ENCODE measurements at places on chromosomes 16 and 17.

GRCh38 chr17:16870253-16871245 lies 101.4 kb downstream of the TNFRSF13B start:
- DNase-seq: no peak

DNA sequence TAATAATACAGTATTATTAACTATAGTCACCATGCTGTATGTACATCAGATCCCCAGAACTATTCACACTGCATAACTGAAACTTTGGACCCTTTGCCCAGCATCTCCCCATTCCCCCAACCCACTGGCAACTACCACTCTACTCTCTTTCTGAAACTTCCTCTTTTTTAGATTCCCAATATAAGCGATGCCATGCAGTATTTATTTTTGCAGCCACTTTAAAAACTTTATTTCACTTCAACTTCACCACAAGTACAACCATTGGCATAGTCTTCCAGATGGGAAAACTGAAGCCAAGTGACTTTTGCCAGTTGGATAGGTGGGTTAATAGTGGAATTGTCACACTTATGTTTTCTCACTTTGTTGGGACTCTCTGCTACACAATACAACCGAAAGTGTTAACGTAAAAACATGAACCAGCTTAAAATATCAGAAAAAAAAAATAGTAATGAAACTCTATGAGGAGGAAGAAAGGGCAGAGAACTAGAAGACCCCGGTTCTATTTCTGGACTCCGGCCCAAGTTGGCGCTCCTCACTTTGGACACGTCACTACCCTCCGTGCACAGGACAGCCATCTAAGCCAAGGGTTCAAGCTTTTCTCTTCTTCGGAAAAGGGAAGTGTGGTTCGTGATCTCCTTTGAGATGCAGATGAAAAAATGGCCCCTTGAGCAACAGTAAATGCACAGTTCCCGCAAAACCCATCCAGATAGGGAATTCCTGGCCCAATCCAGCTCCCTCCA lies 743 bp downstream of the SHCBP1 start:
- no peak for DNase-seq

- DNase-seq: no peak
Measured at GRCh38 chr16:68749432-68749831, 12.3 kb downstream of the CDH1 start.

- DNase-seq: no peak
Measured at GRCh38 chr17:48630009-48630924, 4.1 kb upstream of the HOXB9 start.

- DNase-seq: no peak
Measured at GRCh38 chr16:53773150-53773846, 69.3 kb downstream of the FTO start.

GRCh38 chr17:80047176-80047575 lies 10.7 kb downstream of the CCDC40 start:
- DNase-seq: no peak

GRCh38 chr17:65147955-65148354 lies 10.8 kb downstream of the RGS9 start:
- DNase-seq: no peak

GRCh38 chr17:70295329-70295728 lies 126.0 kb downstream of the KCNJ2 start:
- no peak for DNase-seq

DNA sequence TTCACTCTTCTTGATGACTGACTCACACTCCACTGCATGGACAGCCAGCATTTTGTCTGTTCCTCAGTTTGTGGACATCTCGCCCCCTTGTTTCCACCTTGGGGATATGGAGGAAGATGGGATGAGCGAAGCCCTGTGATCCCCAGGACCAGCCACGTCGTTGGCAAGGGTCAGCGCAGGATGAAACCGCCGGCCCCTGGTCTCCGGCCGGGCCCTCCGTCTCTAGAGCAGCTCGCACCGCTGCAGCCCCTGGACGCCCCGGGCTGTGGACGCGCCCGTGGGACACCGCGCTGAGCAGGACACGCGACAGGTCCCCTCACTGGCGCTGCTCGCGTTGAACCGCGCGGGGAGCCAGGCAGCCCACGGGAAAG lies 604 bp upstream of the ZC3H18 start:
- no peak for DNase-seq

- DNase-seq: no peak
Measured at GRCh38 chr17:6054372-6054771, 15.8 kb upstream of the WSCD1 start.

- DNase-seq: no peak
Measured at GRCh38 chr16:80323808-80324195, 217.0 kb upstream of the DYNLRB2 start.

- DNase-seq: no peak
Measured at GRCh38 chr17:81514489-81514738, 1.8 kb upstream of the ACTG1 start.

GRCh38 chr17:48641541-48642058 lies 15.4 kb upstream of the HOXB9 start:
- DNase-seq: no peak

DNA sequence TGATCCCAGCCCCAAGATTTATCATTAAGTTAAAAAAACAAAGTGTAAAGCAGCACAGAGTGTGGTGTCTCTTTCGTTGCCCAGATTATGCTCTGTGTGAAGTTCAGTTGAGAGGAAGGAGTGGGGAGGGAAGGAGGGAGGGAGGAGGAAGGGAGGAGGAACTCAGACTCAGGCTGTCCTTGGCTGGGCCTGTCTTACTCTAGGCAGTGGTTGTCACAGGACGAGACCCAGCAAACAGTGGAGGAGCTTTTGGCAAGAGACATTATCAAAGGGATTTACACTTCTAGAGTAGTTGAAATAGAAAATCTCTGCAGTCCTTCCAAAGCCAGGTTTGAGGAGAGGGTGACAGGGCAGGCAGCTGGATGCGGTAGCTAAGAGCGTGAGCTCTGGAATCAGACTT lies 27.8 kb downstream of the KNOP1 start:
- no peak for DNase-seq

DNA sequence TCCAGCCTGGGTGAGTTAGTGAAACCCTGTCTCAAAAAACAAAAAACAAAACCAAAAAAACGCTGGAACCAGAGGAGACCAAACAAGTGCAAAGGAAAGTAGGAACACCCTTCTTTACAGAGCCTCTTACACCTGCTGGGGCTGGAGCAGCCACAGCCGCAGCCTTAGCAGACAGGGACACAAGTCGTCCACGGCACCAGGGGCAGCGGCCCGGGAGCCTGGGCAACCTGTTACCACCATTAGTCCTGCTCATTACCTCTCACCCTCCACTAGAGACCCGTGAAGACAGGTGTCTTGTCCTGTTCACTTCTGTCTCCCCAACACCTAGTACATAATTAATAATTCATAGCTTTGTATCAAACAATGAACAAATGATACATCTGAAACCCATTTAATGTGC lies 83.6 kb downstream of the C16orf78 start:
- no peak for DNase-seq

DNA sequence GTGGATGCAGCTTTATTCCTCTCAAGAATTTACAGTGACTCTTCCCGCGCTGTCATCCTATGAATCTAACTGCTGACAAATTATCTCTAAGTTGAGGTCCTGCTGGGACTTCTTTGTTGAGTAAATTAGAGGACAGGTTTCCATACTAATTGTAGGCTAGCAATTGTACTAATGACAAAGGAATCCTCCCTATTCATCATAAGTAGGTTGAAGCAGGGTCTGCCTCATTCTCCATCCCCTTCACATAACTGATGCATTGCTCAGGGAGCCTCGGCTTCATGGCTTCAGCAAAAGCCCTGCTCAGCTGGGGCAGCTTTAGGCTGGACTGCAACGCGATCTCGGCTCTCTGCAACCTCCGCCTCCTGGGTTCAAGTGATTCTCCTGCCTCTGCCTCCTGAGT lies 83.1 kb upstream of the IRX6 start:
- DNase-seq: no peak

DNA sequence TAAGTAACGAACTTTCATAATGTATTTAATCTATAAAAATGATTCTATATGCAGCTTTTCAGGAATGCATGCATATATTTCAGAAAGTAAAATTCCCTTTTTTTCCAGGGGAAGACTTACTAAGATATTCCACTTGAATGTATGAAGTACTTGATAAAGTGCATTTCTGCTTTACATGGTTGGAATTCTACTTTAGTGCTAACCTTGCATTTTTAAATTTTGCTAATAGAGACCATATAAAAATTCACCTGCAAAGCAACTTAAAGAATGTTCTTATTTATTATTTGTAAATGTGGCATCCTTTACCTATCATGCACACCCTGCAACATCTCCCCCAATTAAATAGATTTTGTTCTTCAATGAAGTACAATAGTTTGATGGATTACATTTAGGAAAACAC lies 392.8 kb downstream of the KCNJ2 start:
- no peak for DNase-seq

- no peak for DNase-seq
Measured at GRCh38 chr17:79095345-79096055, 20.9 kb downstream of the ENGASE start.

DNA sequence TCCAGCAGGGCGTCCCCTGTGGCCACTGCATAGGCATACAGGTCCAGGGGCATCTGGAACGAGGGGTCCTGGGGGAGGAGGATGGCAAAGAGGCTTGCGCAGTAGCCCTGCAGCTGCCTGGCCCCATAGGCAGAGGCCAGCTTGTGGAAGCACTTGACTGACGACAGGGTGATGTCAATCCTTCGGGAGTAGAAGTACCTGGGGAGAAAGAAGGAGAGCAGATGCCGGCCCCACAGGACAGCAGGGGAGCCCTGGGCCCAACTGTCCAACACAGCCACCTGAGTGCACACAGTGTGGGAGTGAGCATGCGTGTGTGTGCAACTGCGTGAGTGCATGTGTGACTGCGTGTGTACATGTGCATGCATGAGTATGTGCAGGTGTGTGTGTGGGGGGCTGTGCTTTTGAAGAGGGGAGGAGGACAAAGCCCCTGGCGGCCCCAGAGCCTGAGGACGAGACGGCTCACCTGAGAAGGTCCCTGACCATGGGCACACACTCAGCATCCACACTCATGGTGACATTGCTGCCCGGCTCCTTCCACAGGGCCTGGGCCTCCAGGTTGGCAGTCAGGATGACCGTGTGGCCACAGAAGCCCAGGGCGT lies 7.1 kb downstream of the LGALS3BP start:
- no peak for DNase-seq

DNA sequence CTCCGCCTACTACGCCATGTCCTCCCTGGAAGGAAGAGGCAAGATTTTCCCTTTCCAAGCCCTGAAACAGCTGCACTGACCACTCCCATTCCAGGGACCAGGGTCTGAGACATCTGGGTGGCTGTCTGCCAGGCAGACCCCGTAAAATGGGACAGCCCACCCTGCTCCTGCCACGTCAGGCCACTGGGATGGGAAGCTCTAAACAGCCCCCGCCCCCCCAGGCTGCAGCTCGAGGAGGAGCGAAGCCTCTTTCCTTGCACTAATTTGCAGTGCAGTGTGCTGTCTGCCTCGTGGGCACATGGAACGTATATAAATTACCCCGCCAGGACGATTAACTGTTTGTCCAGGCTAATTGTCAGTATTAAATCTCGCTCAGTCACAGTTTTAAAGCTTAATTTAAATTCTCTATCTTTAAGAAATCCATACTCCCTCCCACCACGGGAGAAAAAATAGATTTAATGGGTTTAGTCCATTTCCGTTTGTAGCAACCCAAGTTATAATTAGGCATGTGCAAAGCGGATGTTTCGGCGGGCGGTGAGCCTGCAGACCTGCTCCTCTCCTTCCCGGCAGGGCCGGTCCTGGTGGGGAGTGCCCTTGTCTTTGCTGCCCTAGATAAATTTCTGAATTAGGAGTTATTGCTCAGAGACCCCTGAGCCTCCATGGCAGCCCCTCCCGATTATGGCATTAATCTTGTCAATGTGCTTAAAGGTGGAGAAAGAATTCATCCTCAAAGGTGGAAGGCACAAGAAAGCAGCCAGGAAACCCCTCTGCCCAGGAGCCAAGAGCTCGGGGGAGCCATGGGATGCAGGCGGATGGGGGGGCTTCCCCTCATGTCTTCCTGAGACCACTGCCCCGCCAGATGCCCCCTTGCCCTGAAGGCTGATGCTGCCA lies 268.0 kb upstream of the TNRC6C start:
- DNase-seq: no peak

GRCh38 chr16:27334838-27335237 lies 21.1 kb downstream of the IL4R start:
- no peak for DNase-seq

- DNase-seq: no peak
Measured at GRCh38 chr17:69043098-69043734, 17.5 kb downstream of the ABCA9 start.

Measured in immature natural killer cell (primary cell).